ENCODE measurements at places on chromosomes 6 and 20.

DNA sequence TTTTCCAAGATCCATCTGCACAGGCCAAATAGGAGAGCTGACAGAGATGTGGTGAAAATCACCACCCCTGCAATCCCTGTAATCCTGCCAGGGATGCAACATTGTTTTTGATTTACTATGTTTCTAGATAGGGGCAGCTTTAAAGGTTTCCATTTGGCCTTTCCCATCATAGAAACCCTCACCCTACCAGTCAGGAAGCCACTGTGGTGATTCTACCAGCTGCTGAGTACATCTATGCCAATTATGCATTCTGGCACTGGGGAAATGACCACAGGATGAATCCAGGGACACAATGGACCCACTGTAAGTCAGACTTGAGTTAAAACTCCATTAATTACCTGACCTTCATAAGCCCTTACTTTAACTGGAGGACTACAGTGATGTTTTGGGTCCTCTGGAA, 130.4 kb downstream of the TNFRSF21 start:
- DNase-seq: no peak

DNA sequence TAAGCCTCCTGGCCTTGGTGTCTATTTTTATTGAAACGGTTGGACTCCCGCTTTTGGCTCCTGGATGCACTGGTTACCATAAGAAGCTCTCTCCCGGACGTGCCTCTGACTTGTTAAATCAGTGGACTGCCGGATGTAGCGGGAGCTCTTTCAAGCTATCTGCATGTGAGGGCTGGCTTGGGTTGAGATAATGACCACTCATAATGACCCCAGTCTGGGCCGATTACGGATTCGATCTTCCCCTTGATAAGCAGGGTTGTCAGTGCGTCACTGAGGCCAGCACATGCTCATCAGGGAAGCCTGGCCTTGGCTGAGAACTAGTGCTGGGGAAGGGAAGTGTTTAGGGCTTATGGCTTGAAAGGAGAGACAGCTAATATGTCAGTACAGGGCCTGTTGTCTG, 528.1 kb downstream of the CDH26 start:
- DNase-seq: no peak

DNA sequence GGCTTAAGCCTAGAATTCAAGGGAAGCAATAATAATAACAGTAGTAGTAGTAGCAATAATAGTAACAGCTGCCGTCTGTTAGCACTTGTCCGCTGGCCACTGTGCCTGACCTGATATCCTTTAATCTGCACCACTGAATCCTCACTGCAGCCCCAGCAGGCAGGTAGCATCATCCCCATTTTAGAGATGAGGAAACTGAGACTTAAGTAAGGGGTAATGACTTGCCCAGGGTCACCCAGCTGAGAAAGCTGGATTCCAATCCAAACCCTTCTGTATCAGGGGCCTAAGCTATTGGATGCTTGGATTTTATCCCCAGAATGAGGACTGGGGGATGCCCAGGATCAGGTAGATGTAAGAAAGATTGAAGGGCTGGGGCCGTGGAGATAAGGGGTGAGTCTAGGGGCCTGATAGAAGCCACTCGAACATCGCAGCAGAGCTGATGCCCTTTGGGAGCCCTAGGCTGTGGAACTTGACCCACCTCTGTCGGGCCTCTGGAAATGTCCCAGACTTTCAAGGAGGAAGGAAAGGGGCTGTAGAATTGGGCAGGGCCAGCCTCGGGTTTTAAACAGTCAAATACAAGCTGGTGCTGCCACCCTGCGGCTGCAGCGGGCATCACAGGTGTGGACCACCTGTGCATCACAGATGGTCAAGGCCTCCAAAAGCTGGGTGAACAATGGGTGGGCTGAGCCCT, 102.1 kb upstream of the MYL9 start:
- no peak for DNase-seq

DNA sequence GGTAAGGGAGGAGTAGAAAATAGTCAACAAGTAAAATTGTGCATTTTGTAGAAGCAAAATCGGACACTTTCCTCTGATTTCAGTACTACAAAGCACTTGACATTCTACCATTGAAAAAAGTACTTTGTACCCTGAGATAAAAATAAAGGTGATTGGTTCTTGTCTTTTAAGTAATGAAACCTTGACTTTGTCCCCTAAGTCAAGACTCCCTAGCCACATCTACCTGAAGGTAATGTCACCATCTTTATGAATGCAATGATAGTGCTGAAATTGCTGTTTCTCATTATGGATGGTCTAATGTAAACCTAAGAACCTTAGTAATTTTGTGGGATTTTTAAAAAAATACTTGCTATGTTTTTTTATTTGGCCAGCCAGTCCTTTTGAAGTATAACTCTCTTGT, 2.4 kb upstream of the MAN1A1 start:
- no peak for DNase-seq

DNA sequence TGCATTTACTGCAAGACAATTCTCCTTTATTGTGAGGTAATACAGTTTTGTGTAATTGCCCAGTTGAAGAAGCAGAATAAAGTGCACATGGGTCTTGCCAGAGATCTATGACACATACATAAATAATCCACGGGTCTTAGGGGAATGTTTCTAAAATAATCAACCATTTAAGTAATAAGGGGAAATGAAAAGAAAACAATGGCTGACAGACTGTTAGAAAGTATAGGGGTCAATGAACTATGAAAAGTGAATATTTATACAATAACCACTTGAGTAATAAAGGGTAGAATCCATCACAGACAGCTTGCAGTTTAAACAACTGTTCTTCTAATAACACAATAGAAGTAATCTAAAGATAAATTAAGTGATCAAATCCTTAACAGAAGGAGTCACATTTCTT, 477.2 kb downstream of the EYS start:
- peak; percentile 10 for DNase-seq

GRCh38 chr6:169472786-169473416, 219.3 kb upstream of the THBS2 start:
- DNase-seq: no peak

All from glomerular endothelial cell (primary cell).